ENCODE measurements at places on chromosomes 12 and 14.
A peak's percentile ranks its signal among the peaks of the same experiment; 100 is the strongest.

DNA sequence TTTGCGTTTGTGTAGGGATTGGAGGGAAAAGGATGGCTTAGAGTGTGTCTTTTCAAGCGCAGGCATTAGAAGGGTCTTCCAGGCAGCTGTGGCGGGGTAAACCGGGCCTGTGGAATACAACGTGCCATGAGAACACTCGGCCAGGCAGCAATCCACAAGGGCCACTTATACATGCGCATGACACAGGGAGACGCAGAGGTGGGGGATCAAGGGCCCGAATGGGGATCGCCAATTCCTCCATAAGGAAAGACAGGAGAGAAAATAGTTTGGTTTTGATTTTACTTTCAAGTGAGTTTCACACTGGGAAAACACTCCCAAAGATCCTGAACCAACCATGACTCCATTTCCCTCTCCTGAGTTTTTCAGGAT lies 71.6 kb downstream of the SPRING1 start:
- no peak for DNase-seq

- DNase-seq: no peak
These were observed 95.9 kb downstream of the PCNX1 start for GRCh38 chr14:71003156-71003555.

GRCh38 chr12:120141336-120141735 lies 24.8 kb upstream of the RAB35 start:
- no peak for DNase-seq

DNA sequence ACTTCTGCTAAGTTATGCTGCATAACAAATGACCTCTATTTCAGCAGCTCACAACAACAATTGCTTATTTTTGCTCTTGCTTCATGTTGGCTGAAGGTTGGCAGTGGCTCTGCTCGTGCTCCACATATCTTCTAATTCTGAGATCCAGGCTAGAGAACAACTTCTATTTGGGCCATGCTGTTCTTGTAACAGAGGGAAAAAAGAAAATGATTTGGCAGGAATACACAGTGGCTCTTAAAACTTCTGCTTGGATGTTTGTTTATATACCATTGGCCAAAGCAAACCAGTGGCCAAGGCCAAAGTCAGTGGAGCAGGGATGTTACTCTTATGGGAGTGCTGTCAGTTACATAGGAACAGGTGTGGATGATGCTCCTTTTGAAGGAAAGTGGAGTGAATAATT lies 32.1 kb downstream of the GPHN start:
- no peak for DNase-seq

- DNase-seq: no peak
These were observed 22.1 kb upstream of the ITPK1 start for GRCh38 chr14:93137864-93138263.

DNA sequence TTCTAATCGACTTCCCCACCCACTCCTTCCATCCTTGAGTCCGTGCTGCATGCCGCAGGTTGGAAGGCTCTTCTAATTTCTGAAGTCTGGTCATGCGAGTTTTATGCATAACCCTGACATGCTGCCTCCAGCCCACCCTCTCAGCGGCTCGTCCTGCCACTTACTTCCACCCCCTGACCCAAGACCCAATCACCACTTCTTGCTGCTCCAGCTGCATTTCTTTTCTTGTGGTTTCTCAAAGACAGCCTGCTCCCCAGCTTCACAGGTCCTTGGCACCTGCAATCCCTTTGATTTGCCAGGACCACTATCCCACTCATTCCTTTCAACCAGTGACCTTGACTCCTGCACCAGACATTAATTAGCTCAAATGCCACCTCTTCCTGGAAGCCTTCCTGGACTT lies 486.7 kb downstream of the VRK1 start:
- DNase-seq: no peak

GRCh38 chr14:22656226-22656625 lies 12.1 kb upstream of the OR6J1 start:
- DNase-seq: no peak

DNA sequence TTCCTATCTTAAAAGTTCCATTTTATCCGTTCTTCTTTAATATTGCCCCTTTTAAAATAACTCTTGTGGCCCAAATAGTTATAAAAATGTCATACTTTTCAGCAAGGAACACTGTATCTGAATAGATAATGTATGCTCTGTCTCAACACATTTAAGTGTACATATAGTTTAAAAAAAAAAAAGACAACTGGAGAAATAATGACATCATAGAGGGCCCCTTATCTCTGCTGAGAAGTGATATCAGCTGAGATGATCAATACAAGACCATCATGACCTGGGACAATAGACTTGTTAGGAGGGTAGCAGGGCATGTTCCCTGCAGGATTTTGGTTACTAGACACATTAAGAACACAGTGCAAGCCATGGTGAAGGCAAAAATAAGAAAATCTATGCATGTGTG lies 77.5 kb downstream of the PEBP1 start:
- no peak for DNase-seq

GRCh38 chr12:39116861-39117260 lies 211.5 kb upstream of the CPNE8 start:
- DNase-seq: no peak

- DNase-seq: no peak
These were observed 29.1 kb upstream of the AEBP2 start for GRCh38 chr12:19410211-19410610.

DNA sequence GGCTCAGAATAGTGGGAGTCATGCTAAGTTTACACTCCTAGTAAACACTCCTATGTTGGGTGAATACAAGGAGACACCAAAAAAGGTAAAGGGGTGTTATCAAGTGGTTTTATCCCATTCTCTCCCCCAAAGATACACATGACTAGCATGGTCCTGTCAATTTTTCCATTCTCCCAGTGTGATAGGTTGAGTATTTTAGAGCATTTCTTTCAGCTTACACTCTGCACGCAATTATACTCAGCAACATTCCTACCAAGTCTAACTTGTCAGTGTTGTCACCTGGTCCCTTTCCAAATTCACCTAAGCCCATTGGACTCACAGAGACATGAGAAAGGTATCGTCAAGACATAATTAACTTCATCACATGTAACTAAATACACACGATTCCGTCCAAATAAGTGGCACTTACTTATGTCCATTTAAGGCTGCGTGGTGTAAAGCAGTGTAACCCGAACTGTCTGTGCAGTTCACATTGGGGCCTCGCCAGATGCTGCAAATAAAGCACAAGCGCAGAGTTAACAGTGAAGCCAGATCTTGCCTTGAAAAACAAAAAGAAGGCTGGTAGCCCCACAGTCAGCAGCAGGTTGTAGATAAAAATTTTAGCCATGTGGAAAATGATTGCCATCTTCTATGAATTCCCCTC lies 159.7 kb downstream of the ANKS1B start:
- DNase-seq: no peak

- DNase-seq: no peak
These were observed 8.0 kb downstream of the GNG2 start for GRCh38 chr14:51868405-51868804.

GRCh38 chr12:93318720-93319522 lies 58.8 kb upstream of the NUDT4 start:
- no peak for DNase-seq

GRCh38 chr14:34714320-34715126 lies at the start of gene CFL2:
TSS of gene CFL2 (minus strand) at chr14:34714593. CDS start at chr14:34714540, 53 bp downstream.
- peak; percentile 24 for DNase-seq

DNA sequence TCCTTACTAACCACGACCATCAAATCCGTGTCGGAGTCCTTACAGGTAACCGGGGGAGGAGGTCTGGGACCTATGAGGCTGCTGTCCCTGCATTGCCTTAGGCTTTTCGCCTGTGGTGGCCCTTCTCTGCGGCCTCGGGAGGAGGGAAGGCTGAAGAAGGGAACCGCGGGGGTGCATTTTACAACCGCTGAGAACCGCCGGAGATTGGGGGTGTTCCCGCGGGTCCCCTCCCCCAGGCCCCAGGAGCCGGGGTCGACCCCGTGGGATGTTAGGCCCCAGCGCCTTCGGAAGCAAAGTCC lies 549 bp downstream of the GPHN start:
- no peak for DNase-seq

GRCh38 chr12:50211392-50212070 lies 44.4 kb upstream of the CERS5 start:
- no peak for DNase-seq

GRCh38 chr14:78254911-78255461 lies 84.8 kb downstream of the NRXN3 start:
- DNase-seq: no peak

DNA sequence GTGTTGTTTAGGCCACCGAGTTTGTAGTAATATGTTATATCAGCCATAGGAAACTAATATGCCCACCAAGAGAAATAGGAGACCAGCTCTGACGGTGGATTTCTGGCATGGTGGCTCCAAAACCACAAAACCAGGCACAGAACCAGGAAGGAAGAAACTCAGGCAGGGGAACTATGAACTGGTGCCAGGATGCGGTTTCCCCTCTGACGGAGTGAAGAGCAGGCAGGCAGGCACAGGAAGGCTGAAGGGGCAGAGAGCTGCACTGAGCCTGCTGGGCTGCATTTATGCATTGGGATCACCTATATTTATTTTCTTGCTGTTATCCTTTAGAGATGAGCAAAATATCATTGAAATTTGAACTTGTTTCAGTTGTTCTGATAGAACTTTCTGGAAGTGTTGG lies 479.4 kb downstream of the VRK1 start:
- no peak for DNase-seq

DNA sequence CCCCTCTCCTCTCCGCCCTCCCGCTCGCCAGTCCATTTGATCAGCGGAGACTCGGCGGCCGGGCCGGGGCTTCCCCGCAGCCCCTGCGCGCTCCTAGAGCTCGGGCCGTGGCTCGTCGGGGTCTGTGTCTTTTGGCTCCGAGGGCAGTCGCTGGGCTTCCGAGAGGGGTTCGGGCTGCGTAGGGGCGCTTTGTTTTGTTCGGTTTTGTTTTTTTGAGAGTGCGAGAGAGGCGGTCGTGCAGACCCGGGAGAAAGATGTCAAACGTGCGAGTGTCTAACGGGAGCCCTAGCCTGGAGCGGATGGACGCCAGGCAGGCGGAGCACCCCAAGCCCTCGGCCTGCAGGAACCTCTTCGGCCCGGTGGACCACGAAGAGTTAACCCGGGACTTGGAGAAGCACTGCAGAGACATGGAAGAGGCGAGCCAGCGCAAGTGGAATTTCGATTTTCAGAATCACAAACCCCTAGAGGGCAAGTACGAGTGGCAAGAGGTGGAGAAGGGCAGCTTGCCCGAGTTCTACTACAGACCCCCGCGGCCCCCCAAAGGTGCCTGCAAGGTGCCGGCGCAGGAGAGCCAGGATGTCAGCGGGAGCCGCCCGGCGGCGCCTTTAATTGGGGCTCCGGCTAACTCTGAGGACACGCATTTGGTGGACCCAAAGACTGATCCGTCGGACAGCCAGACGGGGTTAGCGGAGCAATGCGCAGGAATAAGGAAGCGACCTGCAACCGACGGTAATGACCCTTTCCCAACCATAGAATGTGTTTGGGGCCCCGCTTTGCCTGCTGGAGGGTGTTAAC lies 615 bp downstream of the CDKN1B start:
- DNase-seq: no peak

- no peak for DNase-seq
These were observed 29.3 kb downstream of the ACTR6 start for GRCh38 chr12:100229876-100230275.

DNA sequence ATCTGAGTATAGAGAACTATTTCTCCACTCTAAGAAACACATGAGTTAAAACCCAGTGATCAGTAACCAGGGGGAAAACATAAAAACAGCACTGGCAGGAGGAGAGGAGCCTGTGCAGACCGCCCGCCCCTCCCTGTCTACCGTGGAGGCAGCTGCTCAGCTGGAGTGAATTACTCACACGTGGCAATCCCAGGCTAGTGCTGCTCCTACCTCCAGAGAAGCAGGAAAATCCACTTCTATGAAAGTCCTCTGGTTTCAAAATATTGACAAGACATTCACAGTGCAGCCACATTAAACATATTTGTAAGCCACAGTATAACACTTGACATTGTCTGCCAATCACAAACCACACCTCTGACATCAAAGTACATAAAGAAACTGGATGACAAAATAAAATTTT lies 16.7 kb downstream of the TMEM132D start:
- no peak for DNase-seq

GRCh38 chr12:57460468-57460784 lies 841 bp downstream of the GLI1 start:
- DNase-seq: no peak

- DNase-seq: no peak
These were observed 72.8 kb downstream of the PAPOLA start for GRCh38 chr14:96574633-96575632.

- DNase-seq: no peak
These were observed 6.0 kb upstream of the ACADS start for GRCh38 chr12:120719496-120720233.

DNA sequence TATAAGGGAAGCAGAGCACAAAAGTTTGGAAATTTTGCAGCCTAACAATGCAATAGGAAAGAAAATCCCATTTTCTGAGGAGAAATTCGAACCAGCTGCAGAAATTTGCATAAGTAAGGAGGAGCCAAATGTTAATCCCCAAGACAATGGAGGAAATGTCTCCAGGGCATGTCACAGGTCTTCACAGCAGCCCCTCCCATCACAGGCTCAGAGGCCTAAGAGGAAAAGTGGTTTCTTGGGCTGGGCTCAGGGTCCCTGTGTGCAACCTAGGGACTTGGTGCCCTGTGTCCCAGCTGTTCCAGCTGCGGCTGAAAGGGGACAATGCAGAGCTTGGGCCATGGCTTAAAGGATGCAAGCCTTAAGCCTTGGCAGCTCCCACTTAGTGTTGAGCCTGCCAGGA lies 190.0 kb downstream of the MDGA2 start:
- DNase-seq: no peak

GRCh38 chr12:23949348-23950209 lies at the start of gene SOX5:
TSS of gene SOX5 (minus strand) at chr12:23949670. CDS start at chr12:23949601, 69 bp downstream.
- peak; percentile 4 for DNase-seq

- no peak for DNase-seq
These were observed 146.6 kb downstream of the ANO2 start for GRCh38 chr12:5798242-5799015.

GRCh38 chr12:52836491-52837412 lies 2.6 kb upstream of the KRT79 start:
- DNase-seq: no peak

DNA sequence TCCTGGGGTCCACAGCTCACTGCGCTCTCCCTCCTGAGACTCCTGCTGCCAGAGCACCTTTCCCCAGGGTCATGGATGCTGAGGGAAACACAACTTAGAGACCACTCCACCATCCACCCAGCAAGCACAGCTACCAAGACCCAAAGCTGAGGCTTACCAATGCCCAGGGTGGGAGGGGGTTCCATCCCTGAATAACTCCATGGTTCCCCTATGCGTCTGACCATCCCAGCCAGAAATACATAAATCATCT lies 36.3 kb downstream of the DAD1 start:
- DNase-seq: no peak

DNA sequence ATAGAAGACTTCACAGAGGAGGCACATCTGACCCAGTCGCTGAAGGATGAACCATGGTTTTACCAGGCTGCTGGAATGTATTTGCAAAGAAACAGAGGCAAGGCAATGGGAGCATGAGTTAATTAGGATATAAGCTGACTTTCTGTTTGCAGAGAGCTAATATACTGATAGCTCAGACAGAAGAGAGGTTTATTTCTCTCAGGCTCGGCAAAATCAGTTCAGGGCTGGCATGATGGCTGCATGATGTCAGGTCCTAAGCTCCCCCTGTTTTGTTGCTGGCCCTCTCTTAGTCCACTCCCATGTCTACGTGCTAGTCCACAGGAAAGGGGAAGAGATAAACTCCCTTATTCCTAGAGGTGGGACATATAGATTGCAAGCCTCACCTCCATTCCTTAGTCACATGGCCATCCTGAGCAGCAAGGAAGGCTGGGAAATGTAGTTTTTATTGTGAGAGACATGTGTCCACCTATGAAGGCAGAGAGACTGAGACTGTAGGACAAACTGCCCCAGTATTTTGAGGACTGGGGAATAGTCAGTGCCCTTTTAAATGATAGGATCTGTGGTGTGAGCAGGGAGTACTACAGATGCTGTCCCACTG lies 224.5 kb downstream of the VRK1 start:
- DNase-seq: no peak

- DNase-seq: no peak
These were observed 99.3 kb downstream of the HECTD4 start for GRCh38 chr12:112282920-112283319.
